ENCODE measurements at places on chromosomes 1 and 21.

GRCh38 chr1:28927648-28928313 lies 13.4 kb downstream of the EPB41 start:
- DNase-seq, result no peak

GRCh38 chr1:226975259-226976250 lies 35.5 kb downstream of the COQ8A start:
- no peak for DNase-seq

GRCh38 chr1:21514245-21514644 lies 5.0 kb downstream of the ALPL start:
- DNase-seq, result no peak

- DNase-seq, result no peak
Observed at GRCh38 chr1:91650764-91651163, 150.1 kb downstream of the CDC7 start.

DNA sequence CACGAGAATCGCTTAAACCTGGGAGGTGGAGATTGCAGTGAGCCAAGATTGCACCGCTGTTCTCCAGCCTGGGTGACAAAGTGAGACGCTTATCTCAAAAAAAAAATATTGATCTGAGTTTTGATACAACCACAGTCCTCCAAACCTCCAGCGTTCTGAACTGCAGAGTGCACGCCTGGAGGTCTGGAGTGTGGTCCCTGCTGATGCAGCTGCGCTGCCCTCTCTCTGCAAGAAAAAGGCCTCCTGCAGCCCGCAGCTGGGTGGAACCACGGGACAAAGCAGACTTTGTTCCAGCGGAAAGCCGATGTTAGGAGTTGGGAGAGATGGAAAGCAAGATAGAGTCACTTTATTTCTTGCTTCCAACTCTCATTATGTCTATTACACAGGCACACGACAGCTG lies 144.9 kb upstream of the SOD1 start:
- DNase-seq, result peak; percentile 18

DNA sequence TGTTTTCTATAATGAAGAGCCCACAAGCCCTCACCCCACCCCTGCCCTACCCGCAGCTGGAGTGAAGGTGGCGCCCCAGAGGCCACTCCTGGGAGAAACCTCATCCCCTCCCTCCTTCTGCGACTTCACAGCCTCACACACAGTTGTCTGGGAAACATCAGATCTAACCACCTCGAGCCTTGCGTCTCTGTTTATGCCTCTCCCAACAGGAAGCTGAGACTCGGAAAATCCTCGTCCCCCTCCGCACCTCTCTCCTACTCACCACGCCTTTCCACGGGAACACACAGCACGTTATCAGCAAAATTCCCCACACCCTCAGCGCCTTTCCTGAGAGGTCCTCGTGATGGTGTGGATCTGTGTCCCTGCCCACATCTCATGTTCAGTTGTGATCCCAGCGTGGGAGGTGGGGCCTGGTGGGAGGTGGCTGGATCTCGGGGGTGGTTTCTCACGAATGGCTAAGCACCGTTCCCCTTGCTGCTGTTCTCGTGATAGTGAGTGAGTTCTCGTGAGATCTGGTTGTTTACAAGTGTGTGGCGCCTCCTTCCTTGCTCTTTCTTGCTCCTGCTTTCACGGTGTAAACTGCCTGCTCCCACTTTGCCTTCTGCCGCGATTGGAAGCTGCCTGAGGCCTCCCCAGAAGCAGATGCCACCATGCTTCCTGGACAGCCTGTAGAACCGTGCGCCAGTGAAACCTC lies 190.6 kb downstream of the KIF26B start:
- DNase-seq, result no peak

GRCh38 chr1:162368451-162368850 lies 8.2 kb downstream of the SPATA46 start:
- no peak for DNase-seq

GRCh38 chr1:233055879-233056641 lies 105.6 kb downstream of the NTPCR start:
- DNase-seq, result no peak

DNA sequence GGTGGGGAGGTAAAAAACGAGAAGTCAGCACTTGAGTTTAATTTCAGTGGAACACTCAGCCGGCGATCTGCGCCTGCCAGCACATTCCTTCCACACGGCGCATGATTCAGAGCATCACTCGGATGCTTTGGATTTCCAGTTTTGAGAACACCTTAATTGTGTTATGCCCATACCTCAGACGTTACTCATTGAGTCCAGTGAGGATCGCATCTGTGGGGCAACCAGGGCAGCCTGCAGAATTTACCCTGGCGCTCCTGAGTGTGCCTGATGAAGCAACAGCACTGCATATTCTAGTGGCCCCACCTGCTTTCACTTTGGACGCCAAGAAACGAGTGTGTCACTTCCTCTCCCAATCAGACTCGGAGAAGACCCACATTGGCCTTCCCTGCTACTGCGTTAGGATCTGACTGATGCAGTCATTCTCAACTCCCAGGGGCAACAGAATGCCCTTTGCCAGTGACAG lies 19.9 kb downstream of the FAM89A start:
- DNase-seq, result peak; percentile 52

GRCh38 chr1:61461406-61462384 lies 263.2 kb downstream of the TM2D1 start:
- no peak for DNase-seq

DNA sequence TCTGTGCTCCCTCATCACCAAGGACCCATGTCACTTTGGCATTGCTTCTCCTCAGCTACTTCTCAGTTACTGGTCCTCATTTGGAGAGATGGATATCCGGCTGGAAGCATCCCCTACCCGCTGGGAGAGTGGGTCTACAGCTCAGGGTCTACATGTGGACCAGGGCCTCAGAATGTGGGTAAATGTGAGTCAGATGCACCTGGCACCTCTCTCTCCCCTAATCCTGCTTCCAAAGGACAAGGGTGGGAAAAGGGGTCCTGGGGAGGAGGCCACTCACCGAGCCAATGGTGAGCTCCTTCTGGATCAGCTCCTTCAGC lies 908 bp downstream of the S100A6 start:
- no peak for DNase-seq

- DNase-seq, result no peak
Observed at GRCh38 chr21:15004721-15005370, 60.0 kb downstream of the NRIP1 start.

- DNase-seq, result no peak
Observed at GRCh38 chr1:105585791-105586190, 1470.7 kb upstream of the PRMT6 start.

GRCh38 chr1:244843148-244843978 lies 7.9 kb downstream of the COX20 start:
- DNase-seq, result no peak

DNA sequence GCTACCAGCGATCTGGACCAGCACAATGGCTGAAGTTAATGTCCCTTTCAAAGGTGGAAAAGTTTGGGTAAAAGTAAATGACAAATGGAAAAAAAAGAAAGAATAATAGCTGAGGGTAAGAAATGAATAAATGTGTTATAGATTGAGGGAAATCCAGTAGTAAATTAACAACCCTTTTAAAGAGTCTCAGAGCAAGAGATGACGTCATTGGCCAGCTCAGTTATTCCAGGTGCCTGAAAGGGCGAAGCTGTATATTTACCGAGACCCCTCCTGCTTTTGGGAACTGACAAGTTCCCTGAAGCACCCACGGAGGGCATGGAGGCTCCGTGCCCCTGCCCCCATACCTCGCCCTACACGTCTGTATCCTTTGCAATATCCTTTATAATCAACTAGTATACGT lies 40.5 kb upstream of the KCNJ6 start:
- DNase-seq, result no peak

GRCh38 chr21:31446226-31446855 lies 102.3 kb upstream of the TIAM1 start:
- DNase-seq, result peak; percentile 44

- DNase-seq, result no peak
Observed at GRCh38 chr1:9198538-9199361, 35.8 kb upstream of the H6PD start.

DNA sequence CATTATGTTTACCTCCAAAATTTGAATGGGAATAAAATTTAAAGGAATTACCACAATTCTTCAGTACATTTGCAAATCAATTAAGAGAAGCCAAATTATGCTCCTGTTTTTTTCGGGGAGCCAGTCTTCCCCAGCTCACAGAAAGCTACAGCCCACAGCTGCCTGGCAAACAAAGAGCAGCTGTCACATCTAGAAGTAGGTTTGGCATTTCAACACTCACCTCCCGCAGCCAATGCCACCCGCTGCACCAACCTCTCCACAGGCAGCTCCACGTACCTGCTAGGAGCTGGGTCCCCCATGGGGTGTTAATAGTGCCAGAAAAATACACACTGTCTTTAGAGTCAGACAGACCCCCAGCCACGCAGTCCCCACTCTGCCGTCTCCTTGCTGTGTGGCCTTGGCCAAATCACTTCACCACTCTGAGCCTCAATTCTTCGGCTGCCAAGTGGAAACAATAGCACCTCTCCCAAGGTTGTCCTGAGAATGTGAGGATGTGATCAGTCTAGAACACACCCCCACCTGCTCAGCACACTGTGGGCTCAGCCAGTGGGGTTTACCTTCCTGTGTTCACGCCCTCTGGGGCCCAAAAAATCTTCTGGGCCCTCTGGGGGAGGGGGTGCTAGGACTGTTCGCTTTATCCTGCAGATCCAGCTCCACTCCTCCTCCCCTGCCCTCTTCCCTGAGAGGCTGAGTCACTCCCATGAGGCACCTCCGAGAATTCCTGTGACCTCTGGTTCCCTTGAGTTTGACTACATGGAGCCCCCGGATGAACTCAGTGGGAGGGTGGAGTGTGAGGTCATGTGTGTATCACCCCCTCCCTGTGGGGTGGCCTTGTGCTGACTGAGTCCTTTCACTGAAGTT lies 204.3 kb upstream of the GRIK3 start:
- DNase-seq, result no peak

DNA sequence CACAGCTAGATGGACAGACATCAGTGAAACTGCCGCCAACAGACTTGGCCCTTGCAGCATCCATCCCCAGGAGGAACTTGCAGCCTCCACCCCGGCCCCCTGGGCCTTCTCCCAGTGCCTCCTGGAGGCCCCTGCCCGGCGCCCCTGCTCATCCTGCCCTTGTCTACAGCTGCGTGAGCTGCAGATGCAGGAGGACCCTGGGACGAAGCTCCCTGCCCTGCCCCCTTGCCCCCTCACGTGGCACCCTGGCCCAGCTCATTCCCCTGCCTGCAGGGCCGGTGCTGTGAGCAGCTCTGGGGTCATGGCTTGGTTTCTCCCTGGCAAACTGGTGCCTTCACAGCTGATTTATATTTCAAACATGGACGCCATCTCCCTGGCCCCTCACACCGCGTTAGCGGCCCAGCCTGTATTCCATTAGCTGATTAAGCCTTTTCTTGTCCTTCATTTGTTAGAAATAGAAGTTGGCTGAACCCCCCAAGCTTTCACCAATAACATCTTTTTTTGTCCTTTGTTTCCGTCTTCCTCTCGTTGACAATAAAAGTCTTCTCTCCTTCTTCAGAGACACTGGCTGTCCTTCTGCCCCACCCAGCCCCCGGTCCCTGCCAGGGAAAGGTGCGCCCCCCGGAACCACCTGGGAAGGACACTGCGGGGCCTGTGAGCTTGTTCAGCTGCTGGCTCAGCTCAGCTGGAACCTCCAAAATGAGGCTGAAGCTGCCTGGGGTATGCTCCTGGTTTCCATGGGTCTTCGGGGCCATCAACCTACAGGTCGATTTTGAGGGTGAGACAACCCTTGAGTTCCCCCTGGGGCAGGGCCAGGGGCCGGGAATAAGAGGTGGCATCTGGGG lies 34.0 kb upstream of the SLC19A1 start:
- DNase-seq, result no peak

DNA sequence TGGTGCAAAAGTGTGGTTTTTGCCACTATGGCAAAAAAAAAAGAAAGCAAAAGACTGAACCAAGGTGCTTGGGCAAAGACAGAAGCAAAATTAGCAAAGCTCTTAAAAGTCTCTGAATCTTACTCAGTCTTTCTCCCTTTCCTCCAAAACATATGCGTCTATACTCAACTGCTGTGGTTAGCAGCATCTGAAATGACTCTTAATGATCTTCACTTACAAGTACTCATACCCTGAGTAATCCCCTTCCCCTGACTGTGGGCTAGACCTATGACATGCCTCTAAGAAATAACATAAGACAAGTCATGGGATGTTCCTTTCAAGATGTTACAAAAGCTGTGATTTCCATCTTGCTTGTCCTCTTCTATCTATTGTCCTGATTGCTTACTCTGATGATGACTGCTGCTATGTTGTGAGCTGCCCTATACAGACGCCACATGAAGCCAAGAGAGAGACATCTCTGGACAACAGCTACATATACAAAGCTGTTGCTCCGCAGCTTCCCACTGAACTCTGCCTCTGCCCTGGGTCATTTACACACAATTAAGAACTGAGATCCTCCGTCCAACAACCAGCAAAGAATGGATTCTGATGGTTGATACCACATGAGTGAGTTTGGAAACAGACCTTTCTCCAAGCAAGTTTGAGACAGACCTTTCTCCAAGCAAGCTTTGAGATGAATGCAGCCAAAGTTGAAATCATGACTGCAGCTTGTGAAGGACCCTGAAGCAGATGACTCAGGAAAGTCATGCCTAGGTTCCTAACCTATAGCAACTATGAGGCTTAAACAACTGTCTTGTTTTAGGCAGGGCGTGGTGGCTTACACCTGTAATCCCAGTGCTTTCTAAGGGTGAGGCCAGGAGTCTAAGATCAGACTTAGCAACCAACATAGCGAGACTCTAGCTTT lies 55.2 kb downstream of the PUM1 start:
- DNase-seq, result peak; percentile 60

DNA sequence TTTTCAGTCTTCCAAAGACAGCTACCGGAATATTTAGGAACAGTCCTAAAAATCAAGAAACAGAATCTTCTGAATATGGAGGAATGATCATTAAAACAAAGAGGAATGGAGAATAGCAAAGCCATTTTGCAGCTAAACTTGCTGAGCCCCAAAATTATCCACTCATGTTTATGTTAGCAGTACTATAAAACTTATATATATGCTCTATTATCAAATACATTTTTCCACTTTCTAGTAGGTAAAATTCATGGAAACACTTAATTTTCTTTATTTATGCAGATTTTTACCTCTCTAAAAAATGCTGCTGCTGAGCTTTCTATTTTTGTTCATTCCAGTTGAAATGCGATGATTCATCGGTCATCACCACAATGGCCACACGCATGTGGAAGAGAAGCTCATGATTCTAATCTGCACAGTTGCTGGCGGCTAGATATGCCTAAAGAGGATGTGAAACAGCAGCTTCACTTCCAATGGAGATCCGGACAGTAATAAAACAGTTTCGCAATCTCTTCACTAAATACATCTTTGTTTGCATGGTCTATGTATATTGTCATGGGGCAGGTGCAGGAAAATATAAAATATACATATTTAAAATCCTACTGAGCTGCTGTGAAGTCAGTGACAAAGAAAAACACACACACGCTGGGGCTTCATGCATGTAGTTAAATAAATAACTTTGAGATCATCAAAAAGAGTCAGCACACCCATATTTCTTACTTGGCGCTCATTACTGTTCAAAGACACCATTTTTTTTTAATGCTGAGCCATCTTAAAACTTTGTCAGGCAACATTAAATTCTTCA lies 292.2 kb downstream of the SMYD3 start:
- no peak for DNase-seq
